Neuronal stem cell (in vitro differentiated cells): ENCODE measurements at places on chromosomes 13 and 19.
A peak's percentile ranks its signal among the peaks of the same experiment; 100 is the strongest.

DNA sequence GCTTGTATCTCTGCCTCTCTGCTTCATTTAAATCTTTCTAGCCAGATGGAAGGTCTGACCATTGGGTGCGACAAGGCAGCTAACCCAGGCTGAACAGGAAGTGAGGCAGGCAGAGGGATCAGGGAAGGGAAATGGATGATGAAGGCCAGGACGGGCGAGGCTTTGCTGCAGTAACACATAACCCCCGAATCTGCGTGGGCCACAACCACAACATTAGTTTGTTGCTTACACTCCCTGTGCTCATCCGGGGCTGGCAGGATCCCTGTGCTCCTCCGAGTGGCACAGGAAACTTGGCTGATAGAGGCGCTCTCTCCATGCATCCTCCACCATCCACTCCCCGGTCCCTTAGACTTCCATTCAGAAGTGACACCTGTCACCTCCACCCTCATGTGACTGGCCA, 1.1 kb upstream of the FLT3LG start:
- DNase-seq: no peak

GRCh38 chr13:31131470-31131961, 30.2 kb downstream of the HSPH1 start:
- DNase-seq: no peak

DNA sequence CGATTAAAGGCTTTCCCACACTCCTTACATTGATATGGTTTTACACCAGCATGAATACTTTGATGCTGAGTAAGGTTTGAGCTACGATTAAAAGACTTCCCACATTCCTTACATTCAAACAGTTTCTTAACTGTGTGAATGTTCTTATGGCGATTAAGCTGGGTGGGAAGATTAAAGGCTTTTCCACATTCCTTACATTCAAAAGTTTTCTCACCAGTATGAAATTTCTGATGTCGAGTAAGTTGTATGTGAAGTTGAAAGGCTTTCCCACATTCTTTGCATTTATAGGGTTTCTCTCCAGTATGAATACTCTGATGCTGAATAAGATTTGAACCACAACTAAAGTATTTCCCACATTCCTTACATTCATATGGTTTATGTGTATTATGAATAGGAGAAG, 20.0 kb downstream of the ZNF780B start:
- DNase-seq: no peak

DNA sequence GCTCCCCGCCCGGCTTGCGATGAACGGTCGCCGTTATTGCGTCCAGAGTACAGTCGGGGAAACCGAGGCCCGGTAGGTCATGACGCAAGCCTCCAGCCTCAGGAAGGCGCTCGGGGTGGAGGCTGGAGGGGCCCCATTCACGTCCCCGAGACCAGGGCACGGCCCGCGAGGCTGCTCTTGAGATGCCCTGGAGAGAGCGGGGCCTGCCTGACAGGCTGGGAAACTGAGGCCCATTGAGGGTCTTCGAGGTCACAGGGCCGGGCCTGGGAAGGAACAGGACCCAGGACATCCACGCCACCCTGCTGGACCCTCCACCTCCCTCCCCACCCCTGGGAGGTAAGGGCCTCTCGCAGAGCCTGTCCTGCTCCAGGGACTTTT, 367 bp downstream of the NDUFS7 start:
- DNase-seq: no peak

- no peak for DNase-seq
Observed at GRCh38 chr13:44537248-44537647, 38.9 kb downstream of the TSC22D1 start.

GRCh38 chr19:57068921-57069697, 50.7 kb upstream of the USP29 start:
- peak; percentile 33 for DNase-seq

- no peak for DNase-seq
Observed at GRCh38 chr13:37194428-37194861, 89.0 kb upstream of the CSNK1A1L start.

- DNase-seq: no peak
Observed at GRCh38 chr13:93674337-93674755, 447.7 kb downstream of the GPC6 start.

GRCh38 chr19:29837448-29837981, 25.7 kb downstream of the CCNE1 start:
- no peak for DNase-seq

GRCh38 chr19:38924388-38924787, 6.2 kb downstream of the SARS2 start:
- no peak for DNase-seq

DNA sequence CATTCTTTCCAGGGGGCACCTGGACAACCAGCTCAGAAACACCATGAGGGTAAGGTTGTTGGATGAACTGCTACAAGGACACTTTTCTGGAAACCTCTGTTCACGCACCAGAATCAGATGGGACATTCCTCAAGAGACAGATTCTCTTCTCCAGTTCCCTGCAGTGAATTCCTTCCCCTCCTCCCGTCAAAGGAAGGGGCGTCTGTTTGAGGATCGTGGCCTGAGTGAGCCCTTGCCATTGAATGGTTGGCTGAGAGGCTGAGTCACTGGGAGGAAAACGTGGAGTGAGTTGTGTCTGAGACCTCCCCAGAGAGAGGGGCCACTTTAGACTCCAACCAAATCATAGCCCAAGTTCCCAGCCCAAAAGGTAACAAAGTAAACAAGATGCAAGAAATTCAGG, 79.4 kb upstream of the ZNF507 start:
- peak; percentile 15 for DNase-seq

- DNase-seq: peak; percentile 60
Observed at GRCh38 chr13:87274209-87274819, 396.9 kb upstream of the SLITRK5 start.

DNA sequence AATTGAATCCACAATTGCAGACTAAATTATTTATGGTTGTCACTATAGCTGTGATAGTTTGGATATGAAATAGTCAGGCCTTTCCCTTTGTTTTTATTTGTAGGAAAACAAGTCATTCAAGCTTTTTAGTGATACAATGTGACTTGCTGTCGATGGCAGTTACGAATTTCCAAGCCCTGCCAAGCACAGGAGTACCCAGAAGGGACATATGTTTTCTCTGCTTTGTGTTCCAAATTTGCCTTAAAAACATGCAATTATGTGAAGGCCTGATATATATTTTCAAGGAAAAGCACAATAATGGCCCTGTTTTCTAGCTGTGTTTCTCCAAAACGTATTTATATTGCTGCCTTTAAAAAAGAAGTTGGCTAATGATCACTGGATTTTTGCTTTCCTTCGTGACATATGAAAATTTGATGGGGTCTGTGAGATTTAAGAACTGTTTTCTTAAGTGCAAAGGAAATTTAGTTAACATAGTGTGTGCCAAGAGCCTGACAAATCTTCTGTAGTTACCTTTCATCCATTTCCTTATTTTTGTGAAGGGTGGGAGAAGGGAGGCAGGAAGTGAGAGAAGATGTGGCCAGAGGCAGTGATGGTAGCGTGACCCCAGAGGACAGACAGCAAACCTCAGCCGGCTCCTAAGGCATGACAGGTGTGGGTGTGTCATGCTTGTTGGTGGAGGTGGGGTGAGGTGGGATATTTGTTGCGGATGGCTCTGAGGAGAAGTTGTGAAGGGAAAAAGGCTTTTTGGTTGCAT, 79.6 kb downstream of the TEX26 start:
- no peak for DNase-seq

DNA sequence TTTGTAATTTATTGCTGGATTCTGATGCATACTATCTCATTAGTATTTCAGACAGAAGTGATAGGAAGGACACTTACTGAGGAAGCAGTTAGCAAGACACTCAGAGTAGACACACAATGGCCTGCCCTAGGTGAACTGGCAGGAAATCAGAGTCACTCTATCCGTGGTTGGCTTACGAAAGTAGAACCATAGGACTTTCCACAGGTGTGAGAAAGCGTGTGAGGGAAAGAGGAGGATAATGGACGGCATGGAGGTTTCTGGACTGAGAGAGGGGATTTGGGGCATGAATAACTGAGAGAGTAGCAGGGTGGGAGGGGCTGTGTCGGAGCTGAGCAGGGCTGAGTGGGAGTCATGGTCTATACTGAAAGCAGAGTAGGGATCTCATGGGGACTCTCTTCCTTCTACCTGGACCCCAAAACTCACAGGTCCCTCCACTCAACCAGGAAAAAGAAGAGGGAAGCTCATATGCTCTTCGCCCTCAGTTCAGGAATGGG, 18.7 kb upstream of the EID2 start:
- no peak for DNase-seq

- DNase-seq: no peak
Observed at GRCh38 chr19:1863328-1863637, at the start of gene KLF16. TSS of gene KLF16 (minus strand) at chr19:1863579. CDS start at chr19:1863497, 82 bp downstream.

- DNase-seq: no peak
Observed at GRCh38 chr13:40192858-40193257, 473.6 kb downstream of the FOXO1 start.

DNA sequence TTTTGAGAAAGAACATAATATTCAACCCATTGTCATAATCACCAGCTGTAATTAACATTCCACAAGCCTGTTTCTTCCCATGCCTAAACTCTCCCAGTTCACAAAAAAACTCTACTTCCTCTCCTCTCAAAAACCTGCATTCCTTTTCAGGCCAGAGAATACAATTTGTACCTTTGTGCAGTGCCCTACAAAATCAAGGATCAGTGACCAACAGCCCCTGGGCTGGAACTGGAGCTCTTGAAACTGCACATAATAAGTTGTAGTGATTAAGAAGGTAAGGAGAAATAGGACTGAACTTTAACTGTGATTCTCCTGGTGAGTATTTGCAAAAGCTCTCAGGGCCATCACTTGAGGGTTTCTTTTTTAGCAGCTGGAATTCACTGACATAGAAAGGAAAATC, 472.7 kb downstream of the RFC3 start:
- no peak for DNase-seq

DNA sequence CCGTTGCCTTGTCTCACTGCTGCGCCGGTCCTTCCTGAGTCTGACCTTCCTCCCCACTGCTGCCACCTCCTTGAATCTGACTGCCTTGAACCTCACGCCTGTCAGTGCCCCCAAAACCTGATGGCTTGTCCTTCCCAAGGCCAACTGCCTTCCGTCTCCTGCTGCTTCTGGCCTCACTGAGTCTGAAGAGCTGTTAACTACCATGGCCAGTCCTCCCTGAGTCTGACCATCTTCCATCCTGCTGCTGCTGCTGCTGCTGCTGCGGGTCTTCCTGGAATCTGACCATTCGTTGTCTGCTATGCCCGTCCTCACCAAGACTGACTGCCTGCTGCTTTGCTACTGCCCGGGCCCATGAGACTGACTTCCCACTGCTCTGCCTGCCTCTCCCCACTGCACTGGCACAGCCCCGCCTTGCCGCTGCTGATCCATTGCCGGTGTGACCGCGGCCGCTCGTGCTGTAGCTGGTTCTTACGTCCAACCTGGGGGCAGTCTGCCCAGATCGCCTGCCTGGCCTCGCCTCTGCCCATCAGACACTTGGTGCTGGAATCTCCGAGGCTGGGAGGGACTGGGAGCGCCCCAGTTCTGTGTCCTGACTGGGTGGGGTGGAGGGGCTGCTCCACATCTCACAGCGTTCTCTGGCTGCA, 2.9 kb upstream of the RCN3 start:
- no peak for DNase-seq

DNA sequence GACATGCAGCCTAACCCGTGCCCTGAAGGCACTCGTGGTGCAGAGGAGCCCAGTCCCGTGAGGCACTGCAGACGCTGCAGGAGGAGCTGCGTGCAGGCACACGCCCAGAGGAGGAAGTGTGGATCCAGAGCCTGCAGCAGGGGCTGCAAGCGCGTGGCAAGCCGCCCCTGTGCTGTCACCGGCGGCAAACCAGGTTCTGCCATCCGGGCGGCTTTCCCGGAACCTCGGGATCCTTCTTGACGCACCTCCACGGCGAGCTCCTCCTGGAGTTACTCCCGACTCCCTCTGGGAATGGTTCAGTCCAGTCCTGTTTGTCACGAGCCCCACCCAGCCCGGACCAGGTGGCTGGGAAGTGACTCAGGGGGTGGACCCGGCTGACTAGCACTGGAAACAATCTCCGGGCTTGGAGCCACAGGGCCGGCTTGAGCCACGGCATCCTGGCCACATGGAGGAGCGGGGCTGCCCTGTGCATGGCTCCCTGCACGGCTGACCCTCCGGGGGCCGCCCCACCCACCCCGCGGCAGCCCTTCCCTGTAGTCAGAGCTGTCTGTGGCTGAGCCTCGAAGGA, 10.2 kb downstream of the DPP9 start:
- no peak for DNase-seq

GRCh38 chr19:36962346-36962745, 46.2 kb downstream of the ZNF568 start:
- DNase-seq: no peak

GRCh38 chr13:101529422-101529821, 76.9 kb downstream of the ITGBL1 start:
- no peak for DNase-seq

GRCh38 chr19:18961767-18962620, 21.0 kb upstream of the HOMER3 start:
- peak; percentile 29 for DNase-seq

DNA sequence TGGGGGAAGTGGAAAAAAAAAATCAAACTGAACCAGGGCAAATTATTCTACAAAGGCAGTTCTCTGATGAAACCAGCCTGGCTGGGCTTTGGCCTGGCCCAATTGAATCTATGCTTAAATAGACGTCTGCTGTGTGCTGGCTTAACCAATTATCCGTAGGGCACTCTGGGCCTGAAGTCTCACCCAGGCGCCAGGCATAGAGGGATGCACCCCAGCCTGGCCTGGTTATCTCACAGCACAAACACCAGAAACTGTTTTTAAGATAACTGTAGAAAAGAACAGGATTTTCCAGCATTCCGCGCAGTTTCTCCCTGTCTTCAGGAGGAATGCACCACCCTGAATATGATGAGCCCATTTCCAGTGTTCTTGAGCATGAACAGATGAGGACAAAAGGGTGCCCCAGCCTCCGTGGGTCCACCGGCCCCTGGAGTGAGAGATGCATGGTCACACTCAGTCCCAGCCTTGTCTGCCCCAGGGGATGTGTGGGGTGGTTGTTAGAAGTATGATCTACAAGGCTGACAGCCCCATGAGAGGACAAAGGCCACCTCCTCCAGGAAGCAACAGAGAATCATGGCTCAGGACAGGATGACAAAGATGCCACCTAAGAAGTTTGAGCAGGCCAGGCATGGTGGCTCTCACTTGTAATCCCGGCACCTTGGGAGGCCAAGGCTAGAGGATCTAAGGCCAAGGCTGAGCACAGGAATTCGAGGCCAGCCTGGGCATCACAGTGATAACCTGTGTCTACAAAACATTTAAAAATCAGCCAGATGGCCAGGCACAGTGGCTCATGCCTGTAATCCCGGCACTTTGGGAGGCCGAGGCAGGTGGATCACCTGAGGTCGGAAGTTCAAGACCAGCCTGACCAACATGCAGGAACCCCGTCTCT, 50.2 kb downstream of the PEPD start:
- DNase-seq: no peak

DNA sequence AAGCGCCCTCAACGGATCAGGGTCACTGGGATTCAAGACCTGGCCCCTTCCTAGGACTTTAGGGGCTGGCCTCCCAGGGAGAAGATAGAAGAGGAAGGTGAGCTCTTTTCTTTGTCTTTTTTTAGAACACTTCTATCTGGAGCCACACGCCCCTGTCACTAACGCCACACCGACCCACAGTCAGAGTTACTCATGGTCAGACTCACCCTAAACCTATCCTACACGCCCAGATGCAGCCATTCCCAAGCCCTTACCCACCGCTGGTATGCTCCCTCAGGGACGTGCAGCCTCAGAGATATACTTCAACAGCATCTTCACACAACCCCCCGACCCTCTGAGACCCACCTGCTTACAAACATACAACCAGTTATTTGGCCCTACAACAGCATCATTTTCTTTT, 29.9 kb upstream of the MUC16 start:
- DNase-seq: no peak
